ENCODE measurements at places on chromosomes 3 and 15.

DNA sequence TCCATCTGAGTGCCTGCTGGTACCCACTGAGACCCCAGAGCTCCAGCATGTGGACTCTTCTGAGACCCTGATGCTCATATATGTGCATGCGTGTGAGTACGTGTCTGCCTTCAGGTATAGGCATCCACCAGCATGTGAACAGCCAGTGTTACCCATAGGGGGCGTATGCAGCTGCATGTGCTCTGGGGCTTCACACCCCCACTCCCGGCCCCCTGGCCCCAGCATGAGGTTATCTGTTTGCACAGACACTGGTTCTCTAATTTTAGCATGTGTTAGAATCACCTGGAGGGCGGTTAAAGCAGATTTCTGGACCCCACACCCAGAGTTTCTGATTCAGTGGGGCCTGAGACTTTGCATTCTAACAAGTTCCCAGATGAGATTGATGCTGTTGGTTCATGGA, 824 bp upstream of the CILP start:
- no peak for DNase-seq

GRCh38 chr15:71451130-71451529, 335.9 kb downstream of the THSD4 start:
- no peak for DNase-seq

GRCh38 chr3:168984872-168985271, 678.6 kb downstream of the MECOM start:
- no peak for DNase-seq

- no peak for DNase-seq
Observed at GRCh38 chr3:125212091-125212508, 448 bp downstream of the SLC12A8 start.

DNA sequence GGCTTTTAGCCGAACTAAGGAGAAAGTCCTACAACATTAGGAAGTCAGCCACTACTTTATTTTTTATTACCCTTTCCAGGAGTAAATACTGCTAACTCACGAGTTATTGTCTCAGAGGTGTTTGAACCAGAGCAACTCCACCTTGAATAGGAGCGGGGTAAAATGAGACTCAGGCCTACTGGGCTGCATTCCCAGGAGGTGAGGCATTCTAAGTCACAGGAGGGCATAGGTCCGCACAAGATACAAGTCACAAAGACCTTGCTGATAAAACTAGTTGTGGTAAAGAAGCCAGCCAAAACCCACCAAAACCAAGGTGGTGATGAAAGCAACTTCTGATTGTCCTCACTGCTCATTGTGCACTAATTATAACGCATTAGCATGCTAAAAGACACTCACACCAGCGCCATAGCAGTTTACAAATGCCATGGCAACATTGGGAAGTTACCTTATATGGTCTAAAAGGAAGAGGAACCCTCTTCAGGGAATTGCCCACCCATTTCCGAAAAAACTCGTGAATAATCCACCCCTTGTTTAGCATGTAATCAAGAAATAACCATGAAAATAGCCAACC, 555.9 kb downstream of the IGSF11 start:
- DNase-seq = no peak

GRCh38 chr3:130779031-130779430, 32.4 kb upstream of the PIK3R4 start:
- peak; percentile 93 for DNase-seq

DNA sequence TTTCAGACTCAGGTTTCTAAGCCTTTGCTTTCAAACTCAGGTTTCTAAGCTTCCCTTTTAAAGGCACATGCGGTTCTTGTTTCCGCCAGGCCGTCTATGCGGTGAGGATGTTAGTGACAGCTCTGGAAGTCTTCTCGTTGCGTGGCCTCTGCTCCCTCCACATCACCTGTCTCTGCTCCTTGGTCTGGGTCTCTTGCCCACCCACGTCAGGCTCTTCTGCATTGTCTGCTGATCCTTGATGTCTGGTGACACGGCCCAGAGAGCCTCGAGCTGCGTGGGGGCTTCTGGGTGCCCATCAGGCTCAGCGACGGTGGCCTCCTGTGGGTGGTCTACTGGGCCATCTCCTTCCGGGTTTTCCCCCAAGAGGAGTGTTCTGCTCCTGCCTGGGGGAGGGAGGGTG, 30.5 kb downstream of the KLF13 start:
- DNase-seq = no peak

GRCh38 chr15:89654847-89655805, at the start of gene KIF7:
Gene KIF7, minus strand, starts transcription at chr15:89655467. Its CDS starts 2,537 bp downstream, at chr15:89652930.
- peak; percentile 30 for DNase-seq

- no peak for DNase-seq
Observed at GRCh38 chr3:107258300-107258699, 118.9 kb upstream of the CCDC54 start.

DNA sequence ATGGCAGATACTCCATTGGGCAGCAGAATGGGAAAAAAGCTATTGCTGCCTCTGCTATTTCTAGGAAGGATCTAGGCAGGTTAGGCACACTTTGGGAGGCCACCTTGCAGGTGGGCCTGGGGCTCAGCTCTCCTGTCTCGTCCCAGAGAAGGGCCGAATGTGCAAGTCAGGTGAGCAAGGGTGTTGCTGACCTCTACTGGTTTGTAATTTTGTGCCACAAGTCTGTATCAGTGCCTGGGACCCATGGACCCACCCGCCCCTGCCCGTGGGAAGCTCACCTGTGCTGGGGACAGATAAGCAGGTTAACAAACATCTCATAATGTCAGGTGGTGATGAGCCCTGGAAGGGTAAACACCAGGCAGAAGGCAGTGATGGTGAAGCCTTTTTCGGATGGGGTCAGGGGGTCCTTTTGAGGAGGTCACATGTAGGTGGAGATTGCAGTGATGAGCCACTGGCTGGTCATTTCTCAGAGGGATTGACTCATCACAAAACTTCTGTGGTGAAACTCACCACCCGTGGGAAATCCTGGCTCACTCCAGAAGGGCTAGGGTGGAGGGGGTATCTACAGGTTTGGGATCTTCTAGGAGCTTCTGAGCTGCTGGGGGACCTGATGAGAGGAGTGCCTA, 161.3 kb downstream of the KLF13 start:
- no peak for DNase-seq

GRCh38 chr15:59392299-59392698, 19.6 kb upstream of the MYO1E start:
- DNase-seq = no peak

- DNase-seq = no peak
Observed at GRCh38 chr3:184687363-184688015, 24.4 kb downstream of the MAGEF1 start.

GRCh38 chr3:13161021-13161759, 88.0 kb upstream of the IQSEC1 start:
- no peak for DNase-seq

DNA sequence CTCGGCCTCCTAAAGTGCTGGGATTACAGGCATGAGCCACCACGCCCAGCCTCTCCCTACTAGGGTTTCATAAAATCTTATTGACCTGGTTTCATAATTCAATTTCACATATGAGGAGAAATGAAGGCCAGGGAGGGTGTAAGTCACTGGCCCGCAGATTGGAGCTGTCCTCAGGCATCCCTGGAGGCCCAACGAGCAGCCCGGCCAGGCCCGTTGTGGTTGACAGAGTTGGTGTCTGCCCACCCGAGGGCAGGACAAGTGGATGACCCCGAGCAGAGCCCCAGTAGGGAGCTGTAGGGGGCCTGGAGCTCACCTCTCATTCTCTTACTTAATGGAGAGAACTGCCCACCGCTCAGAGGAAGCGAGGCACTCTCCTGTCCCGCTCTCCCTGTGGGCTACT, 78.9 kb downstream of the CPN2 start:
- DNase-seq = no peak

DNA sequence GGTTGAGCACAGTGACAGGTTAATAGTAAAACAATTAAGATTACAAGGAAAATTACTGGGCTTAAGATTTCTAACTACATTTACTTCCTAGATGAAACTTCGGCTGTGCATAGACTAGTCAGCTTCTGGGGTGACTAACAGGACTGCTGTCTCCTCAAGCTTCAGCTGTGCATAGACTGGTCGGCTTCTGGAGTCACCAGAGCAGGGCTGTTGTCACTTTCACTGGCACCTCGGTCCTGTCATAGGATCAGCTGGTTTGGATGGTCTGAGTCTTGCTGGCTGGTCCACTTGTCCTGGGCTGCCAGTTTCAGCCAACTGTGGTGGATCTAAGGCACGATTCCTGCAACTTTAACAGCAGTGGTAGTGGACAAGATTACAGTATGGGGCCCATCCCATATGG, 23.9 kb upstream of the ACAD9 start:
- DNase-seq = no peak

GRCh38 chr3:33729993-33730392, 11.9 kb upstream of the CLASP2 start:
- no peak for DNase-seq

DNA sequence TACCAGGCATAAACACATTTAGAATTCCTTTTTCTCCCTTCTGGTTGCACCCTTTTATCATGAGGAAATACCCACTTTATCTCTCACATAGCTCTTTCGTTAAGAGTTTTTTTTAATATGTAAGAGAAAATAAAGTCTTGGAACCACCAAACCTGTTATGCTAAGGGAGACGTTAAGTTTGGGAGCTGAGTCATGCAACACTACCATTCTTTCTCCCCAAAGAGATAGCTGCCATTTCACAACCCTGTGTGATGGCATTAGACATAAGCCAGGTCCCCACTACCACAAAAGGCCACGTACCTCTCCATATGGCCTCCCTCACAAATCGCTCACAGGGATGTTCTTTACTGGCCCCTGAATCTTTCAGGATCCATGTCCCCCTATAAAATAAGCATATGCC, 7.6 kb upstream of the NIPA1 start:
- DNase-seq = no peak

DNA sequence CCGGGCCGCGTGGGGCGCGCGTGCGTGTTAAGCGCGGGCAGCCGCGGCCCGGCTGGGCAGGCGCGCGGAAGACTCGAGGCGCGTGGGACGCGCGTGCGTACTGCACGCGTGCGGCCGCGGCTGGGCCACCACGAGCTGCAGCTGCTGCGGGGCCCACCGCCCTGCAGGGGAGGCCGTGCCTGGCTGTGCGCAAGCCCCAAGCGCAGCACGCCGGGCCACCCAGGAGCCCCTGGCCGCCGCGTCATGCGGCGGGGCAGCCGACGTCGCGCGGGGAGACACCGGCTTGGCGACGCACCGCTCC, 590 bp upstream of the TRIM71 start:
- no peak for DNase-seq

- no peak for DNase-seq
Observed at GRCh38 chr3:188721312-188721711, 450.5 kb upstream of the TPRG1 start.

GRCh38 chr15:41698779-41699178, 38.6 kb downstream of the MGA start:
- no peak for DNase-seq

DNA sequence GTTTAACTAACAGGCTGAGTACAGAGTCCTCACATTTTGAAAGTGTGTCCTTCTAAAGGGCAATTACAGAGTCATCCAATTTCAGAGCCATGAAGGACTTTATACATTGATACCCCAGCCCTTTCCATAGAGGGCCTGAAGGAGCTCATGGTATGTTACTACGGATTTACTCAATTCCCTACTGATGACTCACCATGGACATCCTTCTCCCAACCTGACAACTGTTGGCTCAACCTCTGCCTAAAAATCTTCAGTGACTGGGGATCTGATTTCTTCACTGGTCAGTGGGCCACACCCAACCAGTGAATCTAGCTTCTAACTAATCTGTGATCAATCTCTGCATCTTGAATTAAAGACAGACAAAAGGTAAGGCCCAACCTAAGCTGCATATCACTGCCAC, 963.4 kb upstream of the CFAP20DC start:
- no peak for DNase-seq

DNA sequence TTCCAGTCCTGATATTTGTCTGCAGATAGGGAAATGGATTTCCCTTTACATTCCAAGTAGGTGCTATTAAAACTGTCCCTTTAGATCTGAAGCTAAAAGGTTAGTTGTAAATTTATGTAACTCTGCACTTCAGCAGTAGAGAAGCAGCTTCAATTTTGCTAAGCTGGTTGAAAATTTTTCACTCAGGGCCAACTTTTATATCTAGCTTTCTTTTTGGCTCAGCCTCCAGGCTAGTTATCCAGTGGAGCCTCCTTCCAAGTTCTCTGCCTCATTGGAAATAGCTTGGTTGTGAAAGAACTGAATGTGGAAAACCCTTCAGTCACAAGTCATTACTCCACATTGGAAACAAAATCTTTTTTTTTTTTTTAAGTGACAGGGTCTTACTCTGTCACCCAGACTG, 8.2 kb upstream of the ZNF660 start:
- no peak for DNase-seq

DNA sequence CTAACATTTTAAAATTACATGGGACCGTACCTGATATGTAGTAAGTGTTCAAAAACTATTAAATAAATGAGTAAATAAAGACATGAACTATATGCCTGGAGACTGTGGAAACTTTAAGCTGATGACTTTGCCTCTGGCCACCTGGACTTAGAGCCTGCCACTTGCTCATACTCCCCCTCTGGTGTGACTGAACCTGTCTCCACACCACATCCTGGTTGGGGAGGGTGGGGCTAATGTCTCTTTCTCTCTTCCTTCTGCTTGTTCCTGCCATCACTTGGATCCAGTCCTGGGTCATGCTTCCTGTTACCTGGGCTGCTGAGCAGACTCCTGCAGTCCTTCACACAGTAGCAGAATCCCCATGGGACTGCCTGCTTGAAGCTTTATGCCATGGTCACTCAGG, 8.2 kb upstream of the TMEM158 start:
- DNase-seq = no peak

DNA sequence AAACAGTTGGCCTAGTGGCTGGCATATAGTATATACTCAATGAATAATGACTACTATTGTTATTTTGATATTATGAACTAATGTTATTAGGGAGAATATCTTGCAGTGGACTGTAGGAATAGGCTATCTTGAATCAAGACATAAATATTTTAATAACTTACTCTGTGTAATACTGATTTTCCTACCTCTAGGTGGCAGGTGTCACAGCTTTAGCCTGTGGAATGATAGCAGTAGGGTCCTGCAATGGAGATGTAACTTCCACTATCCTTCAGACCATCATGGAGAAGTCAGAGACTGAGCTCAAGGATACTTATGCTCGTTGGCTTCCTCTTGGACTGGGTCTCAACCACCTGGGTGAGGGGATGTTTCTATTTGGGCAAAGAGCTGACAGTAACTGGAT, 6.5 kb downstream of the PSMD2 start:
- DNase-seq = no peak

DNA sequence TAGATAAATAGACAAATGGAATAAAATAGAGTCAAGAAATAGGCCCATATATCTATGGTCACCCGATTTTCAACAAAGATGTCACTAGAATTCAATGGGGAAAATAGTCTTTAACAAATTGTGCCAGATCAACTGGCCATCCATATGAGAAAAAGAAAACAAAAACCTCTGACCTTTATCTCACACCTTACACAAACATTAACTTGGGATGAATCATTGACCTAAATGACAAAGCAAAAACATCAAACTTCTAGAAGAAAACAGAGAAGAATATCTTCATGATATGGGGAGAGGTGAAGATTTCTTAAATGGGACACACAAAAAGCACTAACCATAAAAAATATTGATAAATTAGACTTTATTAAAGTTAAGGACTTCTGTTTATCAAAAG, 31.9 kb downstream of the ITGA11 start:
- DNase-seq = no peak
